CD8-positive, alpha-beta memory T cell (primary cell): ENCODE measurements at places on chromosomes 1 and 21. TPM values are rescaled to one million over a fixed set of nuclear protein-coding genes. Genes with fewer than 3 reads are reported as not detected.

GRCh38 chr21:33985117-33986050, 69.8 kb upstream of the ATP5PO start:
- no peak overlapping the region for H3K4me3 ChIP-seq
- no peaks in the 10 kb centered on the region for H3K27me3 ChIP-seq
- H3K27ac ChIP-seq, result no peak overlapping the region
- H3K36me3 ChIP-seq, result no peaks in the 10 kb centered on the region

Gene RAB7B
- total RNA-seq, result 0.29 TPM

DNA sequence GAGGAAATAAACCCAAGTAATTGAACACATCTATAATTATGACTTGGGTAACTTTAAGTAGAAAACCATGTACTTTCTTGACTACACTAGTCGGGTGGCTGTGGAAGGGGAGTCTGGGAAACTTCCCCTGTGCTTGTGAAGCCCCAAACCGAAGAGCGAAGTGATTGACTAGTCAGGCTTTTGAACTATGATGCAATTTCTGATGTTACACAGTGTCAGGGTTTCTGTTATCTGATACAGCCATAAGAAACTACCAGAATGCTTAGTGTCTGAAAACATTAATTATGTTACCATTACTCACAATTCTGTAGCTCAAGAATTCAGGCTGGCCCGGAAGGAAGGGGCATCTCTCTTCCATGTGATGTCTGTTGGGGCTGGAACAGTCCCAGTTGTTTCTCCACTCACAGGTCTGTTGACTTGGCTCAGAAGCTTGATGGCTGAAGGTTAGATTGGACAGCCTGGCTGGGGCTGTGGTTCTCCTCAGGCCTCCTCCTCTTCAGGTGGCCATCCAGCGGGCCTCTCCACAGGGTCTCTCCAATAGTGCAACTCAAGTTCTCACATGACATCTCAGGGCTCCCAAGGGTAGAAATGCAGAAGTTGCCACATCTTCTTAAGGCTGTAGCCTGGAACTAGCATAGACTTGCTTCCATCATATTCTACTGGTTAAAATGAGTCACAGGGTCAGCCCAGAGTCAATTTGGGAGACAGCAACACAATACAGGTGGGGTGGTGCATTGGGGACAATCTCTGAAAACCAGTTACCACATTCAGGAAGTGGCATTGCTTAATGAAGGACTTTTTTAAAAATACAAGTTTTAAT, 8.3 kb upstream of the C8B start:
- H3K4me3 ChIP-seq, result no peak overlapping the region
- no peaks in the 10 kb centered on the region for H3K4me1 ChIP-seq
- H3K27me3 ChIP-seq, result no peaks in the 10 kb centered on the region
- H3K36me3 ChIP-seq, result no peaks in the 10 kb centered on the region

DNA sequence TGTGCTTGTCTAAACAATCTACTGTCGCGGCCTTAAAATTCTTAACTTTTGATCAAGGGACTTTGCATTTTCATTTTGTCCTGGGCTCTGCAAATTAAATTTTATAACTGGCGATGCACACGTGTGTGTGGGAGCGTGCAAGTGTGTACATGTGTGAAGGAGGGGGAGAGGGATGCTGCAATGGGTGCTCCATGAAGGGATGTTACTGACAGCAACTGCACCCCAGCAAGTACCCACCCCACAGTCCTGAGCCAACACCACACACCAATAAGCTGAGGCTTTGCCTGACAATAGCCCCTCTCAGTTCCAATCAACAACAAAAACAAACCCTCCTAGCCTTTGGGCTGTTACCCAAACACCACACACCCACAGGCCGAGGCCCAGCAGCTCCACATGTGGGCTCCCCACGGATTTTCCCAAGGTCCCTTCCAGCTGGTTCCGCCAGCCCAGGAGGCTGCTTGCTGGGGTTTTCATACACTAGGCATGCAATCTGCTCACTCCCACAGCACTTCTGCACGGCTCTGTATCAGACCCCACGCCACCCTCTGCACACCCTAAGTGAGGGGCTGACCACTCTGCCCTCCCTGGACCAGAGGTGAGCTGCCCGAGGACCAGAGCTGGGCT, 32.8 kb upstream of the IFFO2 start:
- DNase-seq, result no peak
- no peaks in the 10 kb centered on the region for H3K36me3 ChIP-seq
- H3K4me3 ChIP-seq, result no peak overlapping the region
- no peak overlapping the region for H3K27ac ChIP-seq
- no peaks in the 10 kb centered on the region for H3K27me3 ChIP-seq
- no peaks in the 10 kb centered on the region for H3K4me1 ChIP-seq

DNA sequence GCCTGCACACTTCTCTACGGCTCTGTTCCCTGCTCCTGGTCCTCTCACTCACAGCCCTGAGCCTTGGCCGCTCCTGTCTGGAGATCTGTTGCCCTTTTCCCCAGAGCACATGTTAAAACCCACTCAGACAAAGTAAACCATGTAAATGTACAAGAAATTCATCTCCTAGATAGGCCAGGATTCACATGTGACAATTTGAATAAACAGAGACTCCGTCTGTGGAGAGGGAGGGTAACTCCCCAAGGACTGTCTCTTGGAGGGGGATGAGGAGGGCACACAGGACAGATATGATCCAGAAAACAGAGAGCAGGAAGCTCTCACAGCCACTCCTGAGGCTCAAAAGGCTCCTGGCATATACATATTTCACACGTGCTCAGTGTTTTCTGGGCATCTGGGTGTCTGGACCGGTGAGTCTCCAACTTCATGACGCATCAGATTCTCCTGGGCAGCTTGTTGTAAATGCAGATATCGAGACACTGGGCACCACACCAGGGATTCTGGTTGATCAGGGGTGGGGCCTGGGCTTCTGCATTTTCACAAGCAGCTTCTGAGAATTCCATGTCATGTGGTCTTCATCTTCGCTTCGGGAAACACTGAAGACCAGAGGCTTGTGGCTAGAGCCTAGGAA, 6.4 kb upstream of the KAZN start:
- no peaks in the 10 kb centered on the region for H3K27me3 ChIP-seq
- H3K27ac ChIP-seq, result no peak overlapping the region
- H3K4me1 ChIP-seq, result no peaks in the 10 kb centered on the region
- no peak overlapping the region for H3K4me3 ChIP-seq
- DNase-seq, result no peak

GRCh38 chr1:9037476-9038337, 11.5 kb upstream of the SLC2A7 start:
- DNase-seq, result no peak
- no peak overlapping the region for H3K4me3 ChIP-seq
- H3K36me3 ChIP-seq, result no peaks in the 10 kb centered on the region

- H3K4me3 ChIP-seq, result no peak overlapping the region
- H3K36me3 ChIP-seq, result no peaks in the 10 kb centered on the region
- H3K27ac ChIP-seq, result no peak overlapping the region
- no peak for DNase-seq
Measured at GRCh38 chr1:66535853-66536252, 1.9 kb downstream of the SGIP1 start.

Gene FTCD
- not detected for total RNA-seq

DNA sequence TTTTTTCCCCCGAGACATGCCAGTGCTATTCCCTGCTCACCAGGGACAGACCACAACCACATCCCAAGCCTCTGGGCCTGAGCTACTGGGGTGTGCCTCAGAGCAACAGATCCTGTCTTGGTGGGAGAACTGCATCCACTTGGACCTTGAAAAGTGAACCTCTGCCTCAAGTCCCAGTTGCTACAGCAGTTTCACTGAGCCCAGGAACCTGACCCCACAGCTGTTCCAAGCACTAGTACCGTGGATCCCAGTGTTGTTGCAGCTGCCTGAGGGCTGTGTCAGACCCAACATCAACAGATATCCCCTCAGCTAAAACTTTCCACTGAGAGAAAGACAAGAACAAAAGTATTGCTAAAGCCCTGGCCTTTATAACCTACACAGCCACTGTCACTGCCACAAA, 373.0 kb downstream of the PLPP3 start:
- no peak for DNase-seq
- H3K4me3 ChIP-seq, result no peak overlapping the region
- no peak overlapping the region for H3K27ac ChIP-seq
- H3K4me1 ChIP-seq, result no peaks in the 10 kb centered on the region
- H3K36me3 ChIP-seq, result no peaks in the 10 kb centered on the region
- H3K27me3 ChIP-seq, result no peaks in the 10 kb centered on the region

DNA sequence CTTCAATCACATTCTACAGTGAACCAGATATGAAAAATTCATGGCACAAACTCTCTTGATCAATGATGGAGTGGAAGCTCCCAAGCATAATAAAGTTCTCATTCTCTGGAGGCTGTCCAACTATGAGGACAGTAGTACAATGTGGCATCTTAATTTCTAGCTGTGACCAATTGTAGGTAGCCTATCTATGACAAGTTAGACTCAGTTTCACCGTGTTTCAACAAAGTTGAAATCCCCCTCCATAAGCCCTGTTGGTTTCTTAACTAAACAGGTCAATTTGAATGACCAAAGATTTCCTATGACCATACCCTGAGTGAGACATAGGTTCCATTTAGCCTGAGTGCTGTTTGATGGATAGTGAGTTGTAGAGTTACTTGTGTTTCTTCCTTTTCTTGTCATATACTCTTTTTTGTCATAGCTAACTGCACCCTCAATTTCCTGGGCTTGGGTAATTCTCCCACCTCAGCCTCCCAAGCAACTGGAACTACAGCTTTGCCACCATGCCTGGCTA, 11.8 kb downstream of the PATJ start:
- H3K27me3 ChIP-seq, result no peaks in the 10 kb centered on the region
- H3K36me3 ChIP-seq, result no peaks in the 10 kb centered on the region
- no peaks in the 10 kb centered on the region for H3K4me1 ChIP-seq

DNA sequence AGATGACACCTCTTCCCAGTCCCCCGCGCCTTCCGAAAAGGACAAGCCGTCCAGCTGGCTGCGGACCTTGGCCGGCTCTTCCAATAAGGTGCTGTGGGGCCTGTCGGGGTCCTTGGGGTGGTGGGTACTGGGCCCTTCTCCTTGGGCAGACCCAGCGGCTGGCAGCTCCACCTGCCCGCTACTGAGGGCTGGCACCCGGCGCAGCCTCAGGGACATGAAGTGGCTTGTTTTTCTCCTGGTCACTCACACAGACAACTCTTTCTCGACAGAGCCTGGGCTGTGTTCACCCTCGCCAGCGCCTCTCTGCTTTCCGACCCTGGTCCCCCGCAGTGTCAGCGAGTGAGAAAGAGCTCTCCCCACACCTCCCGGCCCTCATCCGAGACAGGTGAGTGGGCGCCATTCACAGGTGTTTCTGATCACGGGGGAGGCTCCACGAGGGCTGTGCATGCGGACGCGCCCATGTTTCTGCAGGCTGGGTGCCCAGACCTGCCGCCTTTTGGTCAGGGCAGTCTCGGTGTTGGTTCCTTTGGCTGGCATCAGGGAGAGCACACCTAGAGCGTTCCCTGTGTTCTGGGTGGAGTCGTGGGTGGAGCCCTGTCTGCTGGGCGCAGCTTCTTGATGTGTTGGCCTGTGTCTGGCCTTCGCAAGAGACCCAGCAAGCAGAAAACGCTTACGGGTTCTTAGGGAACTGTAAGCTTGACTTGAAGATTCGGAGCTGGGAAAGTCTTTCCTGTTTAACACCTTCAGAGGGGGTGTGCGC, 75.1 kb downstream of the SKI start:
- no peak for DNase-seq
- peaks cover 20% of the 10 kb centered on the region for H3K36me3 ChIP-seq
- no peak overlapping the region for H3K27ac ChIP-seq
- H3K4me3 ChIP-seq, result no peak overlapping the region
- H3K4me1 ChIP-seq, result peaks cover 42% of the 10 kb centered on the region
- H3K27me3 ChIP-seq, result no peaks in the 10 kb centered on the region

GRCh38 chr1:86152887-86153286, 3.7 kb downstream of the COL24A1 start:
- H3K27me3 ChIP-seq, result no peaks in the 10 kb centered on the region
- no peak overlapping the region for H3K27ac ChIP-seq
- H3K36me3 ChIP-seq, result no peaks in the 10 kb centered on the region
- no peak overlapping the region for H3K4me3 ChIP-seq
- H3K4me1 ChIP-seq, result no peaks in the 10 kb centered on the region
- no peak for DNase-seq

GRCh38 chr1:163820766-163821165, 499.0 kb downstream of the NUF2 start:
- no peaks in the 10 kb centered on the region for H3K27me3 ChIP-seq
- no peak overlapping the region for H3K4me3 ChIP-seq
- no peak overlapping the region for H3K27ac ChIP-seq
- H3K4me1 ChIP-seq, result no peaks in the 10 kb centered on the region
- DNase-seq, result no peak
- H3K36me3 ChIP-seq, result no peaks in the 10 kb centered on the region

DNA sequence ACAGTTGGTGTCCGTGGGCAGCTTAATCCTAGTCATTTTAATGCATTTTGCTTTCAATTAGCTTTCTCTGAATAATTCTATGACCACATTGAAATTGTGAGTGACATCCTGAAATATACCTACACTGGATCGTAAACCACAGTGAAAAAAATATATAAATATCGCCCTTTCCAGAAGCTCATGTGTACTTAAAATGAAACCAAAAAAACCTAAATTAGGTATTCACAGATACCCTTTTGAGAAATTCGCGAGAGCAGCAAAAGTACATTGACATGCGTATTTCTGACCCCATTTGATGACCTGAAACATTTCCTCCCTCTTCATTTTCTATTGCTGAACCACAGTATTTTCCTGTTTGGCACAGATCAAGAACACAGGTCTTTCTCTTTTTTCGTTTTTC, 253.8 kb downstream of the LTN1 start:
- no peaks in the 10 kb centered on the region for H3K4me1 ChIP-seq
- H3K27ac ChIP-seq, result no peak overlapping the region
- no peak overlapping the region for H3K4me3 ChIP-seq
- no peak for DNase-seq
- no peaks in the 10 kb centered on the region for H3K27me3 ChIP-seq

DNA sequence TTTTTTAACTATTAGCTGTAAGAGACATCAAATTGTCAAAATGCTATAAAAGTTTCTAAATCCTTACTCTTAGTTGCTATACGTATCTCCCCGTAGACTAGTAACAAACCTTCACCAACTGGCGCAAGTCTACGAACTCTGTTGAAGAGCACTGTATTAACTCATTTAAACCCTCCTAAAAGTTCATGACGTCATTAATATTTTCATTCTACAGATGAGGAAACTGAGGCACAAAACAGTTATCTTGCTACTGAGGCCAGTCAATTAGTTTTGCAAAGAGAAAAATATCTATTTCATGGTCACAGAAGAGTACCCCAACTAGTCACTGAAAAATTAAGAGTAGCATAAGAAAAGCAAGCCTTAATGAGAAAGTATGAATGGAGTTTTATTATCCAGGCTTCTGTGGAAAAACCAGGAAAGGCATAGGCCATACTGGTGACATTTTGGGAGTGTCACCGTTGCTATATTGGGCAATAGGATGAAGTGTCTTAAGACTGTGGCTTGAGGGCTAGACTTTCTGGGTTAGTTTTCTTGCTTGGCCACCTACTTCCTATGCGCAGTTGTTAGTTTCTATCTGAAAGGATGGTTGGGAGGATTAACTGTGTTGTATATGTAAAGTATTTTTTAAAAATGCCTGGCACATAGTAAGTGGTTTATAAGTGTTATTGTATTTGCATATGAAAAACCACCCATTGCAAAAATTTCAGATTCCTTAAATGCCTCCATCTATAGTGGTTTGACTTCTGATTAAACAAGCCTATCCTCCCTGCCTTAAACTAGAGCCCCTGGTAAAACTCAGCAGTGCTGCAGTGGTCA, 52.4 kb upstream of the SYT14 start:
- no peak for DNase-seq
- no peaks in the 10 kb centered on the region for H3K27me3 ChIP-seq
- H3K36me3 ChIP-seq, result no peaks in the 10 kb centered on the region
- H3K4me3 ChIP-seq, result no peak overlapping the region
- no peak overlapping the region for H3K27ac ChIP-seq
